A549 treated with CORT108297 at 1 μM for 4 hours (cell line): ENCODE measurements at places on chromosomes 3 and 15. TPM values are rescaled to one million over a fixed set of nuclear protein-coding genes. Genes with fewer than 3 reads are reported as not detected.

Gene ALS2CL
- total RNA-seq: 4.9 to 8.8 TPM (median 8.5 TPM) in 5 replicates

Gene PARP15
- total RNA-seq: not detected in 5 replicates

Gene CHL1
- not detected in 5 replicates for total RNA-seq

Gene CTXN2
- 0.02 to 0.05 TPM (median 0.03 TPM) in 4 of 5 replicates, not detected in the other for total RNA-seq

Gene CLDN18
- total RNA-seq: not detected in 5 replicates
